ENCODE measurements at places on chromosomes 12 and 14. TPM values are rescaled to one million over a fixed set of nuclear protein-coding genes. Genes with fewer than 3 reads are reported as not detected.

GRCh38 chr12:4450551-4451112 is 5.0 kb upstream of the FGF6 start:
- peak; percentile 20 for DNase-seq

GRCh38 chr12:48265777-48266176 is 62.7 kb upstream of the OR10AD1 start:
- no peak for DNase-seq

DNA sequence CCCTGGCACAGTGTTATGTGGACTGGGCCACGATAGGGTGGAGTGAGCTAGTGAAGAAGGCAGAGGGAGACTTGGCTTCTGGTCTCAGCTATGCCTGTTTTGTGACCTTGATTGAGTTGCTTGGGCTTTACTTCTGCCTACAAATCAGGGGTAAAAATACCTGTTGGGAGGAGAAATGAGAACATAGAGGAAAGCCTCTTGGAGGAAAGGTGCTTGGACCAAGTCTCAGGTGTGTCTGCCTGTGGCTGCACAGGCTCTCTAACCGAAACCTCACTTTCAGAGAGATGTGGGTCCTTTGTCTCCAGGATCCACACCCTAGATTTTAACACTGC is 4.9 kb downstream of the SDR39U1 start:
- DNase-seq = no peak

SLC10A1 gene
- not detected for total RNA-seq

GRCh38 chr14:59343585-59343984 is 121.6 kb downstream of the GPR135 start:
- DNase-seq = peak; percentile 19

GRCh38 chr12:124085419-124086296 is 112.6 kb downstream of the ZNF664 start:
- DNase-seq = no peak

GRCh38 chr12:118763234-118763633 is 218.1 kb upstream of the SRRM4 start:
- no peak for DNase-seq

NDRG2 gene
- total RNA-seq = 6.3 TPM

GRCh38 chr14:64680013-64680713 is 24.1 kb upstream of the PLEKHG3 start:
- peak; percentile 68 for DNase-seq

All from Daoy (cell line).